ENCODE measurements at places on chromosomes 2 and 18.

DNA sequence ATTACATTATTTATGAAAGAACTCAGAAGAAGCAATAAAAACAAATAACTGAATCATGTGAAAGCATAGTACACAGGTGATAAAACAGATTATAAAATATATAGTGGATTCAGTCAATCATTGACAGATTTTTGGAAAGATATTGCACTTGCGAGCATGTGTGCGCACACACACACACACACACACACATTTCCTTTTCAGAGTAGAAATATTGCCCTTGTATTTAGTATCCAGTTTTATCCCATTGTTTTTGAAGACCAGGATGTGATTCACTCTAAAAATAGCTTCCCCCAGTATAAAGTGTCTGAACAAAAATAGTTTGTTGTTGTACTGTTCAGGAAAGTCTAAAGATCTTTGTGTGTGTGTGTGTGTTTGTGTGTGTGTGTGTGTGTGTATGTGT is 145.5 kb downstream of the CALCRL start:
- DNase-seq = no peak

DNA sequence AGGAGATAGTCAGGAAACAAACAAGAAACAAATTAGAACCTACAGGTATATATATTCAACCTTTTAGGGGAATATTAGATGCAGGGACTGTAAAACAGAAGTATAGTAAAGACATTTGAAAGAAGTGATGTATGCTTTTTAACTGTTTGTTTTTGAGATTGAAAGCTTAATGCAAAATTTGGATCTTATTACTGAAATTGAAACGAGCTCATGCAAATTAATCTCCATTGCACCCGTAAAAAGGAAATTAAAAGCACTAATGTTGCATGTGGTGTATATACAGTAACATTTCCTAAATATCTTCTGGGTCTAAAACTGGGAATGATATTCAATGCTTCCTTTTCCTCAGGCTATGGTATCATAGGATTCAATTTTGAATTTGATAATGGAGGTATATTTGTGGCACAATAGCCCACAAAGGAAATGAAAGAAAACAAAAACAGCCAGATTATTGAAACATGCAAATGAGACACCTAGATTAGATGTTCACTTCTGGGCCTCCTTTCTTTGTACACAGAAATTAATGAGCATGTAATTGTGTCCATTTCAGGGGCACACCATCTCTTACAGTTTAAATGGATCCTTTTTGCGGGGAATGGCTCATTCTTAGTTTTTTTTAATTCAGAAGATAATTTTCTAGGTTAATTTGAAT is 1.6 kb upstream of the ELOA2 start:
- no peak for DNase-seq

GRCh38 chr2:147345246-147345645 is 499.6 kb upstream of the ACVR2A start:
- DNase-seq = no peak

DNA sequence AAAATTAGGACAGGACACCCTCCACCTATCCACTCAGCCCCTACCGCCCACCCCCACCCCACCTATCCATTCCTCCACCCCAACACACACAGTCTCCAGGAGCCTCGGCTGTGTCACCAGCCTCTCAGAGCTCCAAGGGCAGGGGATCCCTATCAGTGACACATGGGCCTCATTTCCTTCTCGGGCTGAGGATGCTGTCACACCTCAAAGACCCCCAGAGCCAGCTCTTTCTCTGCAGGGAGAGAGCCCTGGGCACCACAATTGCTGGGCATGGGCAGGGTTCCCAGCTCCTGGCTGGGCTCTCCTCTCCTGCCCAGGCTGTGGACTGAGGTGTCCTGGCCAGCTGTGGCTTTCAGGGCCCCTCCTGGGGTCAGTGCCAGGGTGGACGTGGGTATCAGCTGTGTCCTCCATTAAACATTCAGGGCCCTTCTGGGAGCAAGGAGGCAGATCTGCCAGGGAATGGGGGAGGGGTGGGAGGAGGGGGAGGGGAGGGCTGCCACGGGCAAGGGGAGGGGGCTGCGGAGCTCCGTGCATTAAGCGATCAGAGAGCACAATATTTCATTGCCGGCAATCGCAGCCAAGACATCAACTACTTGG is 14.3 kb upstream of the ECEL1 start:
- no peak for DNase-seq

GRCh38 chr2:123502931-123503330 is 522.2 kb upstream of the CNTNAP5 start:
- no peak for DNase-seq

DNA sequence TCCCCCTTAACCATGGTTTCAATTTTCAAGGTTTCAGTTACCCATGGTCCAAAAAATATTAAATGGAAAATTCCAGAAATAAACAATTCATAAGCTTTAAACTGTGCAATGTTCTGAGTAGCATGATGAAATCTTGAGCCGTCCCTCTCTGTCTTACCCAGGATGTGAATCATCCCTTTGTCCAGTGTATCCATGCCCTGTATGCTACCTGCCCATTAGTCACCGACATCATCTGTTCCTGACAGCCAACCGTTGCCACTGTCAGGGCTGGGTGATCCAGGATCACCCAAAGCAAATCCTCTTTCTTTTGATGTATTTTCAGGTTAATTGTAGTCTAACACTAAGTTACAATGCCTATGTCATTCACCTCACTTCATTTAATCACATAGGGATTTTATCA is 15.7 kb upstream of the OLA1 start:
- no peak for DNase-seq

- no peak for DNase-seq
Observed at GRCh38 chr18:31064130-31064529, 21.6 kb upstream of the DSC3 start.

DNA sequence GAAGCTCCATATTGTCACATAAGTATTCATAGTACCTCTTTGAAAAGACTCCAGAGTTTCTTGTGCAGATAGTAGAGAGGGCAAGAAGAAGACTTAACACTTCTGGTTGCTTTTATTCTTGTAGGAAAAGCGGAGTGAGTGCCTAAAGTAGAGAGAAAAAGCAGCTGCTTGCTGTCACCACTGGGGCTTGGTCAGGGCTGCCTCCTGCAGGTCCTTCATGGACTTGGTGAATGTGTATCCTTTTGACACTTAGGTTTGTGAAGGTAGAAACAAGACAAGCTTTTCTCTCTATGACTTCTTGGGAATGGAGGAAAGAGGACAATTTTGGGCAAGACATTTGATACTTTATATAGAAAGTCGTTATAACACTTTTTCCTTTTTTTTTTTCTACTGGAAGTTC is 312.8 kb upstream of the FANCL start:
- no peak for DNase-seq

GRCh38 chr2:47023332-47023731 is 107.7 kb upstream of the MCFD2 start:
- no peak for DNase-seq

GRCh38 chr2:197975931-197976519 is 171.6 kb downstream of the PLCL1 start:
- DNase-seq = no peak

- DNase-seq = no peak
Observed at GRCh38 chr2:221726894-221727513, 154.9 kb upstream of the EPHA4 start.

- no peak for DNase-seq
Observed at GRCh38 chr2:64987001-64987955, 1.9 kb upstream of the SLC1A4 start.

DNA sequence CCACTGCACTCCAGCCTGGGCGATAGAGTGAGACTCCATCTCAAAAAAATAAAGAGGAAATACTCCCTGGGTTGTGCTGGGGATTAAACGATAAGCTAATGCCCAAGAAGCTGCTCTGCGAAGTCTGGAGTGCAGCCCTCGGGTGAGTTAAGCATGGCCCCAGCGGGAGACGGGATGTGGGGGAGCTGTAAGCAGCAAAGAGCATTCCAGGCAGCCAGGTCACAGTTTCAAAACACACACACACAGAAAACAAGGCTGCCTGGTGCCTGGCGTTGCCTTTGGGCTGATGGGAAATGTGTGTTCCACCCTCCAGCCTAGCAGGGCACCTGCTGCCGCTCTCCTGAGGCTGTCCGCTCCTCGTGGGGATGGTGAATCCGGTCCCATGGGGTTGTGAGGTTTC is 24.1 kb downstream of the ODC1 start:
- no peak for DNase-seq

DNA sequence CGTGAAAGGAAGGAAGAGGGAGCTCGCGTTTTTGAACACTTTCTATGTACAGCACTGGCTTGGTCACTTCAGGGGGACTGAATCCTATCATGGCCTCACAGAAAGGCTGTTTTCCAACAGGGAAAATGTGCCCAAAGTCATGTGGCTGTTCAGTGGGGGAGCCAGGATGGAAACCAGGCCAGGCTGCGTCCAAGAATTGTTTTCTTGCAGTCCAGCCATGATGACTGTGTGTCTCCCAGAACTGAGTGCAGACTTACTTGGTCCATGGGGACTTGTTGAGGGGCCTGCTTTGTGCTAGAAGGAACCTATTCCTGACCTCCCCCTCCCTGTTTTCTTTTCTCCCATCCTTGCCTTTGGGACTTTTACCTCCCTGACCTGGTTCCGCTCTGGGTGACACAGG is 46.9 kb downstream of the EMILIN2 start:
- no peak for DNase-seq

- no peak for DNase-seq
Observed at GRCh38 chr2:81942136-81942680, 1637.7 kb upstream of the LRRTM1 start.

GRCh38 chr2:58871469-58872142 is 630.5 kb upstream of the FANCL start:
- DNase-seq = no peak

DNA sequence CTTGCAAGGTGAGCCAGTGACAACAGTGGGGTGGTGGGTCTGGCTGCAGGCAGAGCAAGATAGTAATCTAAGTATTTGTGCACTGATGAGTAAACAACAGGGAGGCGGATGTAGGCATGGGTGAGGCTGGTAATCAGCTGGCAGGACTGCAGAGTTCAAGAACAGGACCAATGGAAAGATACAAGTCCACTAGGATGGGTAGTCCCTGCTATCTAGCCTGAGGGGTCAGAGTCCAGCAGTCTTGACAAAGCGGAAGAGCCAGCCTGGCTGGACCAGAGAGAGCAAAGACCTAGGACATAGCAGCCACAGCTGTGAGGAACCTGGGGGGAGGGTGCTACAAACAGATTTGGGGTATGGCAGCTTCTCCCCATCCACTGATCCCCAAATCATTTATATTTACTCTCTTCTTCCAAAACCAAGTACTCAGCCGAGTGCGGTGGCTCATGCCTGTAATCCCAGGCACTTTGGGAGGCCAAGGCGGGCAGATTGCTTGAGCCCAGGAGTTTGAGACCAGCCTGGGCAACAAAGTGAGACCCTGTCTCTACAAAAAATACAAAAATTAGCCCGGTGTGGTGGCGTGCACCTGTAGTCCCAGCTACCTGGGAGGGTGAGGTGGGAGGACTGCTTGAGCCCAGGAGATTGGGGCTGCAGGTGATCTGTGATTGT is 25.9 kb downstream of the VIL1 start:
- DNase-seq = no peak

DNA sequence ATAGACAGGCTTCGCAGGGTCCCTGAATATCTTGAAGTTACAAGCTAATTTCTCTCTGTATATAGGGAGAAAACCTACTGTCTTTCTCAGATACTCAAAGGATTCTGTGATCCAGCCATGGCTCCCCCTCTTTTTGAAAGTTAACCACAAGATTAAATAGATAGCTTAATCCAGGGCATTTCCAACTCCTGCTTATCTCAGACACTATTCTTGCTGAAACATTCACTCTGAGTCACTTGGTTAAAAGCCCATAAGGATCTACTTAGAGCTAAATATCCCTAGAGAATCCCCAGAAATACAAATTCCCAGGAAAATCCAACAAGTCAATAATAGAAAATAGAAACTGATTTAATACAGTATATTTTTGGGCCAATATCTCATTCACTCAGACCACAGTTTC is 179.1 kb upstream of the LYPD1 start:
- no peak for DNase-seq

GRCh38 chr2:113218283-113219091 is 44.7 kb downstream of the PSD4 start:
- DNase-seq = no peak

GRCh38 chr2:63977904-63978303 is 41.3 kb downstream of the VPS54 start:
- DNase-seq = no peak

- DNase-seq = no peak
Observed at GRCh38 chr18:1361936-1362335, 457.3 kb downstream of the ADCYAP1 start.

DNA sequence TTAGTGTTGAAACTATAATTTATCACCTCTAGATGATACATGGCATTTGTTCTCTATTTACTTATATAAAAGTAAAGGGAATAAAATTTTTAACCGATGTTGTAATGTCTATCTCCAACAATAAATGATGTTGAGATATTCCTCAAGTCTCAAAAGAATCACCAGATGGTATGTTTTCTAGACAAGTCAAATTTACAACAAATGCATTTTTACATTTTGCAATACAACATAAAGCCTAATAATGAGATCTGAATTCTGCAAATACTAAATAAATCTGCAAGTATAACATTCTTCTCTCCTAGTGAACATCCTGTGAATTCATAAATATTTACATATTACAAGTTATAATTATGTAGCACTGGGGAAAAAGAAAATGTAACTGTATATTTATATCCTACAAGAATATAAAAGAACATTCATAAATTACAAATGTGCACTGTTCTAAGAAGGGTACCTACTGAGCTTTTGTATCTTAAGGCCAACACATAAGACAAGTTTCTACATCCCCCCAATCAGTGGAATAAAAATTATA is 1504.4 kb upstream of the ZEB2 start:
- no peak for DNase-seq

DNA sequence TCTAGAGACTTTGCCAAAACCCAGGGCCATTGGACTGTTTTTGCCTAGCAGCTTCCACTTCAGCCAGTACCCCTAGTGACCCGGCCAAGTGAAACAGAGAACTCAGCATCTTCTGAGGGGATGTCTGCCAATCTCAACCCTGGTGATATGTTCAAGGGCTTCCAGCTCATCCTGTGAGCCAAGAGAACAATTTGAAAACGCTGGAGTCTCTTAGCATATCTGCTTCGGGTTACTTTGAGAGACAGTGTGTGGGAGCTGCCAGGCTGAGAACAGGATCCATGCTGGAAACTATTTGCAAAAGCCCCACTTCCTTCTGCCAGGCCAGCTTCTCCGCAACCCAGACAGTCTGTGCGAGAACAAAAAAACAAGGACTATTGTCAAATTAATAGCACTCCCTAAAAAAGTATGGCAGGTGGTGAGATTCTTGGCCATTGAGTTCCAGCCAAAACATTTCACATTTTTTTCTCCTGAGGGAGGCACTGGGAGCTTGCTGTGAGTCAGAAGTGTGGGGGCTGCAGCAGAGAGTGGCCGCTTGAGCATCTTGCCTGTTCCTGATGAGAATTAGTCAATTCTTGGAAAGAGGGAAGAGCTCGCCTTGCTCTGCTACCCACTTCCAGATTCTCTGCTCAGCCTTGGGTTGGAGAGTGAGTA is 395.6 kb upstream of the TRIB2 start:
- DNase-seq = no peak

- DNase-seq = no peak
Observed at GRCh38 chr18:23135550-23136325, 453 bp downstream of the CABLES1 start.

DNA sequence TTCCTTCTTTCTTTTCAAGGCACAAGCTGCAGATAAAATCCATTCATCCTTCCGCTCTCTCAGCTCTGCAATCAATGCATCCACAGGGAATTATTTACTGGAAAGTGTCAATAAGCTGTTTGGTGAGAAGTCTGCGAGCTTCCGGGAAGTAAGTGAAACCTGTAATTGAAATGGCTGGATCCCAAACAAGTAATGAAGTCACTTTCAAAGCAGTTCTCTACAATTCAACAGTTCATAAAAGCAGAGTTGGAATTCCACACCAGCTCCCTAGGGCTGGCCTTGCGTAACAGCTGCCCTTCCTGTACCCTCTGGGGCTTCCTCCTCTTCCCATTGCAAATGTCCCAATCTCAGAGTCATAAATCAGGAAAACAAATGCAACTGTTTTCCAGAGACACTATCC is 9.6 kb downstream of the SERPINB2 start:
- no peak for DNase-seq
